NCI-H1417 treated with DMSO at 0.1 percent for 48 hours (cell line): ENCODE measurements at places on chromosomes 7 and 10.
A peak's percentile ranks its signal among the peaks of the same experiment; 100 is the strongest.

DNA sequence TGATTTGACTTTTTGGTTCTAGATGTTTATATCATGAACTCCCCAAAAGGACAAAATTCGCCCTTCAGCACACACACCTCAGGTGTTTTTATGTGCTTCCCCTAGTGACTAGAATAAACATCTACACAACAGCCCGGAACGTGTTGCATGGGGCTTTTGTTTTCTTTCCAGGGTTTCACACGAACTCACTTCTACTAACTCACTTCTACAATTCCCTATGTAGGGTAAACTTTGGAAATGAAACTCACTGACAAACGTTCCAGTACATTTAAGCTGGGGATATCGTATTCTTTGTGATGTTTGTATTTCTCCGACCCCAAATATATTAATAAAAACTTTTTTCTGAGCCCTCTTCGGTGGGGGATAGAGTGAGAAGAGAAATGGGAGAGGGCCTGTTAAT, 1.4 kb downstream of the TRA2A start:
- no peak for DNase-seq

GRCh38 chr10:52308251-52309031, 5.6 kb upstream of the DKK1 start:
- peak; percentile 17 for DNase-seq

DNA sequence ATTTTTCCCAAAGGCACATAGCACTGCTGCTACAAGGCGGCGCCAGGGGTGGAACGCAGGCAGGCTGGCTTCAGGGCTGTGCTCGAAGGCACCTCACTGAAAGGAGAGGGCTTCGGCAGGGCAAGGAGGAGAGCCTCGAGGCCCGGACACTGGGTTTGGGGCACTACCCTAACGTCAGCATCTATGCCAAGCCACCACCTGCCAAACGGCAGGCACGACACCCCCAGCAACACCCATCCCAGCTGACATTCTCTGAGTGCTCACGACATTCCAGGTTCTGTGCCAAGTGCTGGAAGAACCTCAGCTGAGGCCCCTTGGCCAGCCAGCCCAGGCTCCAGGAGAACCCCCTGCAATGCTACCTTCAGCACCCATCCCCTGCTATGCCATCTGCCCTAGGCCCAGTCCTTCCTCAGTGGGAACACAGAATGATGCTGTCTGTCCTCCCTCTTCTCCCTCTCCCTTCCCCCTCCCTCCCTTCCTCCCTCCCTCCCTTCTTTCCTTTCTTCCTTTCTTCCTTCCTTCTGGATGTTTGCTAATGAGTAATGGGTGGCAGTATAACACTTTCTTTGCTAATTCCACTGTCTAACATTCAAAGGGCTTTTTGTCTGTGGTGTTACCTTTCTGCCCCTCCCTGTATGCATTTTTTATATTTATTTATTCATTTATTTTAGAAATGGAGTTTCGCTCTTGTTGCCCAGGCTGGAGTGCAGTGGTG, 24.3 kb downstream of the ZCCHC24 start:
- no peak for DNase-seq

DNA sequence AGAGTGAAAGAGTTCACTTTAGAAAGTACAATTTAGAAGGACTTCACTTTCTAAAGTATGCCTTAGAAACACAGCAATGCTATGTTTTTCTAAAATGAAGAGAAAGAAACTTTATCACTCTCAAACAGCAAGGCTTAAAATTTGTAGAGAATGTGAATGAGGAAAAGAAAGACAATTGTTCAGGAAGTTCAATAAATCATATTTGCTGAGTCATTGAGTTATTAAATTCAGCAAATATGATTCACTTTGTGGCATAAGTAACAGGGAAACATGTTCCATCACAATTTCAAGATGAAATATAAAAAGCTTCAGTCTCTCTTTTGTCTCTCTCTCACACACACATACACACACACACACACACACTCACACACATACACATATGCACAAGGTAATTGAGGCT, 187.9 kb downstream of the PCDH15 start:
- no peak for DNase-seq

- no peak for DNase-seq
These were observed 87.5 kb upstream of the ANLN start for GRCh38 chr7:36301914-36302771.

DNA sequence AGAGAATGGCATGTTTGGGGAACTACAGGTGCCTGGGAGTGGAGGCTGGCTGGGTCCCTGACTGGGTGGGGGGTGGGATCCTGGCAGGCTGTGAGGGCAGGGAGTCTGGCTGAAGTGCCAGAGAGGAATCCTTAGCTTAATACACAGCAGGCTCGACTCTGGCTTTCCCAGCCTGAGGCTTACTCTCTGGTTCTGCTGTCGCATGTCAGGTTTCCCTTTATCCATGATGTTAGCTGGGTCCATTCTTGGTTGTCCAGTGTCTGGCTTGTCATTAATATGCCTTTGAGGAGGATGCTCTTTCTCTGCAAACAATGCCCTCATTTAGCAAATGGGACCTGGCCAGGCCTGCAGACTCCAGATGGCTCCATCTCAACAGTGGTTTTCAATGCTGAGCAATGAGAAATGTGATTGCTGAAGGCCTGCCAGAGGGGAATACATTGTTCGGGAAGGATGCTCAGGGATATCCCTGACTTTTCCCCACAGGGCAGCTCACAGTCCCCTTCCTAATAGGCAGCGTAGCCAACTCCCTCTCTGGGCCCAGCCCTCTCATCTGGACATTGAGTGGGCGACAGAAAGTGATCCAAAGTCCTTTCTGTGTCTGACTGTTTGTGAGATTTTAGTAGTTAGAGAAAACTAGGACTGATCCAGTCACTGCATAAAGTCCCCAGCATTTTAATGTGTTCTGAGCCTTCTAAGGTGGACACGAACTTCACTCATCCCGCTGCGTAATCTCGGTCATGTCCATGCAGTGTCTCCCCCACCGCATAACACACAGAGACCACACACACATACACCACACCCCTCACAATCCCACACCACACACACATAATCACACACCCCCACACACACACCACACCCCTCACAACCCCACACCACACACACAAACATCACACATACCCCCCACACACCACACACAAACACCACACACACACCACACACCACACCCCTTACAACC, 124.9 kb downstream of the ANLN start:
- DNase-seq = no peak

- DNase-seq = no peak
These were observed 7.0 kb downstream of the GPRIN2 start for GRCh38 chr10:46549171-46550075.

DNA sequence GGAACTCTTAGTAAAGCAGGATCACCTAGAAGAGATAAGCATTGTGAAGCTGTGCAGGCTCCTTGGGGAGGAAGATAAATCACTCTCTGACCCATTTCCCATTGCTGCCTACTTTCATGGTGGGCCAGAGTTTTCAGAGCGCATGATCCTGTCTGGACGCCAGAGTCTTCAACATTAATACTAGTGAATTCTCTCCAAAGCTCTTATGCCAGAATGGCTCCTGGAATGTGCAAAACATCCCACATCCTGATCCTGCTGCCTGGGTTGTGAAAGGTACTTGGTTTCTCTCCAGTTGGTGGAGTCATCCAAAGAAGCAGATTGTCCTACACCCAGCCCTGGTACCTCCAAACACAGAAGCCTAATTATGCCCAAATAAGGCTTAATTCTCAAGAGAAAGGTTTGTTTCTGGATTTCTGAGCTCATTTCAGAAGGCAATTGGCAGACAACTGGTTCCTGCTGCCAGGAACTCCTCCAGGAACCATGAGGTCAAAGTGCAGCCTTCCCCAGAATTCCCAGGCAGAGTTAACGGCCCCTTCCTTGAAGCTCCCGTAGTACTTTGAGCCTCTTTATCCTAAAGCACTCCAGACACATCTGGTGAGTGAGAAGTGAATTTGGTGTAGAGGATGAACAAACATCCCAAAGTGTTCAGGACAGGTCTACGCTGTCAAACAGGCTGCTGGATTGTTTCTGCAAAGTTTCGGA, 495.2 kb downstream of the PLXNA4 start:
- DNase-seq = no peak

DNA sequence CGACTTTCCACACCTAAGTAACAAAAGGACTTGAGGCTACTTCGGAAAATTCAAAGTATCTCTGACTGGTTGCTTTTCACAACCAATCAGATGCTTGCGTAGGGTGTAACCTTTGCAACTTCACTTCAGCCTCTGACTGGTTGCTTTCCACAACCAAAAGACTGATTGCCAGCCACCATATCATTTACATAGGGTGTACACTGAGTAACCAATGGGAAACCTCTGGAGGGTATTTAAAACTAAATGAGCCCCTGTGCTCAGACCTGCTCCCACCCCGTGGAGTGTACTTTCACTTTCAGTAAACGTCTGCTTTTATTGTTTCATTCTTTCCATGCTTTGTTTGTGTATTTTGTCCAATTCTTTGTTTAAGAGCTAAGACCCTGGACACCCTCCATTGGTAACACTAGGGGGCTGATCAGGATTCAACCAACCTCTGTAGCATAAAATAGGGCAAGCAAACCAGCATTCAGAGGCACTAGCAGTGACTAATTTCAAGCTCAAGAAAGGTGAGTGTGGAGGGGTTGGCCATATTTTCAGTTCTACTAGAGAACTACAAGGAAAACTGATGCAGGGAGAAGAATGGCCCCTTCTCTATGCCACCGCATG, 390.8 kb downstream of the POM121L12 start:
- DNase-seq = no peak
